ENCODE measurements at places on chromosomes 4 and X.

DNA sequence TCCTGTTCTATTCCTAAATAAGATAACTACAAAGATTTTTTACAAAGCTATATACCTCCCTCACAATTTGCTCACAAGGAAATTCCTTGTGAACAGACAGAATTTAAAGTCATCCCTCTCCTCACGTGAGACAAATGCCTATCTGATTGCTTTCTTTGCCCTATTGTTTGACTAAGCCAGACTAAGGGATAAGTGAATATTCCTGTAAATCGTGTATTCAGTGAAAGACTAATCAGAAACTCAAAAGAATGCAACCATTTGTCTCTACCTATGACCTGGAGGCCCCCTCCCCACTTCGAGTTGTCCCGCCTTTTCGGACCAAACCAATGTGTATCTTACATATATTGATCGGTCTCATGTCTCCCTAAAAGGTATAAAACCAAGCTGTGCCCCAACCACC is 15.3 kb upstream of the ZBTB33 start:
- DNase-seq, result no peak

DNA sequence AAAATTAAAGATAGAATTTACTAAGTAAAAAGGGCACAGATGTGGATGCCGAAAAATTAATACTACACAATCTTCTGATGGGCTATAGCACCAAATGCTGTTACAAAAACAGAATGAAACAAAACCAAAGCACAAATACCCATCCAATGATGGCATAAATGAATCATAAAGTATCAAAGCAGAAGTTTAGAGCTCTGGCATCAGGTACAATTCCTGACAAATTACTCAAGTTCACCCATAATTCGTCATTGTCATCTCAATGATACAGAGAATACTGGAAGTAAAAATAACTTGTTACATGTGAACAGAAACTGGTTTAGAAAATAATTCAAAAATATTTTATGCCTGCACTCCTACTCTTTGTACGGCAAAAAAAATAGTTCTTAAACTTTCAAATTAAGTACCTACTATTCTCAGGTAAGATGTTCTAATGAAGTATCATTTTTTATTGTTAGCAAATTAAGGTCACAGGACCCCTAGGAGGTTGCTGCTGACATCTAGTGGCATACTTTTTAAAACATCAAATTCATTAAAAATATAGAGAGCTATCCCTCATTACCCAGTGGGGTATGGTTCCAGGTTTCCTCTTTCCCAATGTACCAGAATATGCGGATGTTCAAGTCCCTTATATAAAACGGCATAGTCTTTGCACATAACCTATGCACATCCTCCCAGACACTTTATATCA is 126.1 kb downstream of the INPP4B start:
- no peak for DNase-seq

DNA sequence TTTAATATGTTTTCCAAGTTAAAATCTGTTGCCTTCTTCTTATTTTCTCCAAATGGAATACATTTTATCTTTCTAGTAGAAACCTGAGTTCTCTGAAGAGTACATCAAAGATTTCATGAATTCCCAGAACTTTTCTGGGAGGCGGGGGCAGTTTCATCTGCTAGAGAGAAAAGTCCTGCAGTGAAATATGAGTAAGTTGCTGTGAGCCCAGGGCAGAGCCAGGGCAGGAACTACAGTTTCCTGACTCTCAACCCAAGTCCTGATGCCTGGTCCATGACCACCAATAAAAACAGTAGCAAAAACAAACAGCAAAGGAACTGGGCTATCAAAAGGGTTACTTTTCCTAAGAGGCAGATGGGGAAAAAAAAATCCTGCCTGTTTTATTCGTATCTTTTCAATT is 239.4 kb upstream of the CTSO start:
- no peak for DNase-seq

DNA sequence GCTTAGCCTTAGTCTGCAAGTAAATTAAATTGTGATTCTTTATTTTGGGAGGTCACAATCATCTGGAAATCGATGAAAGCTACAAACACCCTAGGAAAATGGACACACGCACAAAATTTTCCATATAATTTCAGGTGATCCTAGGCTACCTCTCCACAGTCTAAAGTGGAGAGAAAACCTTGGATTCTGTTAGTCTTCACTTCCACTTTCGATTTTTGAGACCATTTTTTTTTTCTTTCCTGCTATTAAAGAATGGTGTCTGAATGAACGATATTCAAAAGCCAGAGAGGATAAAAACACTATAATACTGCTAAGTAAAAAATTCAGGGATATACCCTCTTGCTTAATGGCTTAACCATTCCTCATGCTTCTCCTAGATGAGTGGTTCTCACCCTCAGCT is 1.7 kb downstream of the FBXL5 start:
- no peak for DNase-seq

- no peak for DNase-seq
Observed at GRCh38 chr4:54255881-54256280, 26.8 kb downstream of the PDGFRA start.

Measured in stimulated activated CD8-positive, alpha-beta memory T cell treated with anti-CD3 and anti-CD28 coated beads, Interleukin-15, amount 100 ng/mL, for 4 hours (primary cell).